ENCODE measurements at places on chromosomes 6 and 20.

DNA sequence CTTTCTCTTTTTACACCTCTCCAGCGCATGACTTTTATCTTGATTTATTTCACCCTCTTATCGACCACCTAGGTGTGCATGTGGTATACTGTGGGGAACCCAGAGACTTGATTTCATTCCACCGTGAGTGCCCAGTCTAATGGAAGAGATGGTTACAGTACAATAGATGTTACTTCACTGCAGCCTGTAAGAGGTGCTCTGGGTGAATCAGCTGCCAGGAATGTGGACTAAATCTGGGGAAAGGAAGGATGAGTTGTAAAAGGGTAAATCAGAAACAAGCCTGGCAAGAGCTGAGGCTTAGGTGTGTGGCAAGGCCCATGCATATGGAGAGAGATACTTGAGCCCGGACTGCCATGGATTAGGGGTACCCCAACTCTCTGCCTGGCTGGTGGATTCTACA is 7.4 kb downstream of the STK35 start:
- no peak for DNase-seq

DNA sequence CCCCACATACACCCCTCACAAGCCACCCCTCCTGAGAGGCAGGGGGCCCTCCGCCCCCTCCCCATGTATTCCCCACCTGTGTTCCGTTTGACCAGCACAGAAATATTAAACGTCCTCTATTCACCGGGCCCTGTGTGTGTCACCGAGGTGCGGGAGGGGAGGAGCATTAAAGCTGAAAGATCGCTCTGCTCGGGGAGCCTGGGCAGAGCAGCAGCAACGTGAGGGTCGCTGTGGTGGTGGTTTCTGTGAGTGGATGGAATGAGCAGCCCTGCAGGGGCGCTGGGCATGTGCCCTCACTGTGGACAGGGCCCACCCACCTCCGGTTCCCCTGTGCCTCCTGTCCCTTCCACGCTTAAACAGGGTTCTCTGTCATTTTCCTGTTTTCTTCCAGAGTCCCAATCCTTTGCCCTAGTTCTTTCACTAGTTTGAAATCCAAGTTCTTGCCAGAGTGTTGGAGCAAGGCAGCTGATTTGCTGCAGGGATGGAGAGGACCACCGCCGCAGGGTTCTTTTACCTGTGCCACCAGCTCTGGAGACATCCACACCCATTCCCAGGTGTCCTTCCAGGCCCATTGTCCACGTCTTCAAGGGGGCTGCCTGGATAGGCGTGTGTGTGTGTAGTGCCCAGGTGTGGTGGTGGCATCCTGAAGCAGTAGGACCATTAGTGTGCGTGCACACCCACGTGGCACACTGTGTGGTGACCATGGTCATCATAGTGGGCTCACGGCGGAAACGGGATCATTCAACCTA is 37.6 kb upstream of the MDFI start:
- DNase-seq = no peak

GRCh38 chr20:40892642-40893041 is 136.0 kb upstream of the TOP1 start:
- peak; percentile 12 for DNase-seq

DNA sequence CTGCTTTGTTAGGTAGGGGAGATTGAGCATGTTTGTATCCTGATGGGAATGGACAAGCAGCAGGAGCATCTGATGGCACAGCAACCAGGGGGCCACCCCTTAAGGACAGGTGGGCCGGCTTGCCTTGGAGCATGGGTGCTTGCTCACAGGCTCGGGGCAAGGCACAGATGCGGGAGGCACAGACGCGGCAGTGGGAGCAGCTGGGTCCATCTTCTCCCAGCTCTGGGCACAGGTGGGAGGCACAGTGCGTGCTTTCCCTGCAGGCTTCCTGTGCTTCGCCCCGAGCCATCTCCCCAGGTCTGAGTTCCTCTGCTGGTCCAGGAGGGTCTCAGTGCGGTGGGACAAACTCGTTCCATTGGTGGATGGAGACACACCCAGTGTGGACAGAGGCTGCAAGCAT is 73.6 kb upstream of the BHLHE23 start:
- DNase-seq = no peak

DNA sequence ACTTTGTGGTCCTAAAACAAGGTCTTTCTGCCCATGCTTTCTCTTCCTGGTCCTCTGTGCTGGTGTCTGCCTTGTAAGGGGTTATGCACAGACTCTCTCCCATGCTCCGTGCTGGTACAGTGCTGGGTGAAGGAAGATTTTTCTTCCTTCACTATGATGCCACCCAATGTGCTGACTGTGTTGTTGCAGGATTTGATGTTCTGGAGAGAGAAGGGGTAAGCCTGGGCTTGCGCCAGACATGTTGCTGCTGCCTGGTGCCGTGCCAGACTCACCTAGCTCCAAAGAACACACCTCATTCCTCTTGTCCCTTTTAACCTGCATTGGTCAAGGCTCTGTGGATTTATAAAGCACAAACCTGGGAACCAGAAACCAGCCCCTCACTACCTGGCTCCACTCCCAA is 28.4 kb upstream of the ARMH2 start:
- no peak for DNase-seq

DNA sequence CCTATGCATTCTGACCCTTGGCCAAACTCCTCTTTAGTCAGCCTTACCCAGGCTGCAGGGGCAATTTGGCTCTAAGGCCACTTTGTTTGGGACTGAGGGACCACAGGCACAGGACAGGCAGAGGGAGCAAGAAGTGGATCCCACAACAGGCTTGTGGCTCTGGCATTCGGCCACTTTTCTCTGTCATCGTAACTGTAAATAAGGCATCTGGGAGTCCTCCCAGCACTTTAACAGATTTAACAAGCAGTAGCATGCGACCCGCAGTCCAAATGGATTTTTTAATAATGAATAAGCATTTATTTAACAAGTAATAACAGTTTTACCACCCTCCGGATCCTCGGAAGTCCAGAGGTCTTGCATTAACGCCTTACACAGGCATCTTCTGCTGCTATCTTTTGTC is 16.1 kb upstream of the CDH22 start:
- no peak for DNase-seq

GRCh38 chr20:35661053-35661452 is 3.6 kb downstream of the CPNE1 start:
- no peak for DNase-seq

- DNase-seq = no peak
Measured at GRCh38 chr20:58129721-58130151, 98.7 kb downstream of the ANKRD60 start.

DNA sequence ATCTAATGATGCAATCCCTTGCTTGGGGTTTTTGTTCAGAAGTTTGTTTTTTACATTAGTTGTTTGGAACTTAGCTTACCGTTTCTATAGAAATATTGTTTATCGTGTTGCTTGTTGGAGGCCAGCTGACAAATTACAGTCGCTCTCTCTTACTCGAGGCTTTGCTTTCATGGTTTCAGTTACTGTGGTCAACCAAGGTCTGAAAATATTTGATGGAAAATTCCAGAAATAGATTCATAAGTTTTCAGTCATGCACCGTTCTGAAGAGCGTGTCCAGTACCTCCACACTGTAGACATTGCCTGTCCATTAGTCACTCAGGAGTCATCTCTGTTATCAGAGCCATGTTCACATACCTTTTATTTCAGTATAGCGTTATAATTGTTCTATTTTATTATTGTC is 47.9 kb downstream of the DEK start:
- DNase-seq = no peak

- DNase-seq = no peak
Measured at GRCh38 chr6:117206522-117206921, 58.8 kb upstream of the VGLL2 start.

- no peak for DNase-seq
Measured at GRCh38 chr20:35635652-35636051, 20.0 kb downstream of the SPAG4 start.

- DNase-seq = no peak
Measured at GRCh38 chr6:161493576-161494118, 219.8 kb upstream of the AGPAT4 start.

DNA sequence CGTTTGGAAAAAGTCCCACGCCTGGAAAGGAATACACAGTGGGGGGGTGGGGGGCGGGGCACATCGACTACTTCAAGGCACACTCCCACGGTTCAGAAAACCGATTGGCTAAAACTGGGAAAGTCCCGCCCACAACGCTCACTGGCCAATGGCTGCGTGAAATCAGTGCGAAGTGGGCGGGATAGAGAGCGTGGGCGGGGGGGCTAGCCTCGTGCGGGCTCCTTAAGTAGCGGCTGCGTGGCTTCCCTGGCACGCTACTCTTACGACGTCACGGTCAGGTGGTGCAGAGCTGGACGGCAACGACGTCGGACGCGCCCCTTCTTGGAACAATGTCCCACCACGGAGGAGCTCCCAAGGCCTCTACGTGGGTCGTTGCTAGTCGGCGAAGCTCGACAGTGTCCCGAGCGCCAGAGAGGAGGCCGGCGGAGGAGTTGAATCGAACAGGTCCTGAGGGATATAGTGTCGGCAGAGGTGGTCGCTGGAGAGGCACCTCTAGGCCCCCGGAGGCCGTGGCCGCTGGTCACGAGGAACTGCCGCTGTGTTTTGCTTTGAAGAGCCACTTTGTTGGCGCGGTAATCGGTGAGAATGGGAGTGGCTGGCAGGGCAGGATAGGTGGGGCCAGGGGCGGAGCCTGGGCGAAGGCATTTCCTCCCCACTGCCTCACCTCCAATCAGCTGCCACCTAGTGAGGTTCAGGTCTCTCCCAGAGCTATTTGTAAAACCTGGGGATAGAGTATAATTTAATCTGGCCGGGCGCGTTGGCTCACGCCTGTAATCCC is at the start of gene DDX43:
DDX43 (plus strand) TSS at position 252 of the 778 bp plus-strand sequence; CDS start at position 330, 78 bp downstream.
- peak; percentile 77 for DNase-seq

GRCh38 chr6:24859132-24859531 is 60.4 kb upstream of the ARMH2 start:
- no peak for DNase-seq

- no peak for DNase-seq
Measured at GRCh38 chr6:3451498-3451897, 5.4 kb downstream of the SLC22A23 start.

DNA sequence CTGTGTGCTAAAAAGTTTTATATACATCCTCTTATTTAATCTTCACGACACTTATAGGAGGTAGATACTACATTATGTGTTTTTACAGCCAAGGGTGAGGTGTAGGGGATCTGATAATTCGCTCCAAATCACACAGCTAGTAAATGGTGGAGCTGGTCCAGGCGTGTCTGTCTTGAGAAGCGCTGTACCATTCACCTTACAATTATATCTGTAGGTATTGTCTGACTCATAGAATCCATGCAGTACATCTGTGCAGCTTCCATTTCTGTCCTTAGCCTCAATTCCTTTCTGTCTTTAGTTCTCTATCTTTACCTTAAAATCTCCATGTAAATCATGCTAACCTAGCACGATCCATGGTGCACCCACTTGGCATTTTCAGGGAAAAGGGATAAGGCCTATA is 120.7 kb downstream of the CARMIL1 start:
- DNase-seq = no peak

DNA sequence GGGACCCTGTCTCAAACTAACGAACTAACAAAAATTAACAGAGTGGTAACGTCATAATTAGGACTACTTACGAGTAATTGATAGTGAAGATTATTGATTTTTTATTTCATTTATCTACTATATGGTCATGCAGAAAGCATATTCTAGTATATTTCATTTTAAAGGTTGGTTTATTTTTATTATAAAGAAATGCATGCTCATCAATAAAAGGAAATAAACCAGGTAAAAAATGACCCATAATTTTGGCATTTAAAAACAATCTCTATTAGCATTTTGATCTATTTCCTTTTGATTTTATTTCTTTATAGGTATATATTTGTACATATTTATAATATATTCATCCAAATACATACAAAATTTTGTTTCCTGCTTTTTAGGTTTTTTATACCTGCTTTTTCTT is 401.4 kb upstream of the ID4 start:
- DNase-seq = no peak

- no peak for DNase-seq
Measured at GRCh38 chr6:20028562-20028961, 183.7 kb downstream of the MBOAT1 start.

GRCh38 chr6:117266257-117267053 is 1.1 kb downstream of the VGLL2 start:
- peak; percentile 17 for DNase-seq

DNA sequence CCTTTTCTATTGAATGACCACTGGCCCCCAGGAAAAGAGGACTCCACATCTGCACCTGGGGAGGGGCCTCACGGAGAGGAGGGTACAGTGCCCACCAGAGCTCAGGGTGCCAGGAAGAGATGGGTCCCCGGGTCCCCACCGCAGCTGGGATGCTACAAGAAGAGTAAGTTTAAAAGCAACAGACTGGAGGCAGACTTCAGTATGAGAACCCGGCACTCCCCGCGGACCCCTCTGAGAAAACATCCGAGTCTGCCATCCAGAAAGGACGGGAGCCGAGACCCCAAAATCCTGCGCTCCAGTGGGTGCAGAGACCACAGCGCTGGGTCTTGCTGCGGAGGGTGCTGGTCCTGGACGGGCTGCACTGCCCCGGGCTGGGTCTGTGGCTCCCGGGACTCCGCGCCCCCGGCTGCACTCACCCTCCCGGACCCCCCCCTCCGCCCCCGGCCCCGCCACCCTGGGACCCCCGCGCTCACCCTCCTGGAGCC is 350 bp downstream of the HELZ2 start:
- DNase-seq = no peak

DNA sequence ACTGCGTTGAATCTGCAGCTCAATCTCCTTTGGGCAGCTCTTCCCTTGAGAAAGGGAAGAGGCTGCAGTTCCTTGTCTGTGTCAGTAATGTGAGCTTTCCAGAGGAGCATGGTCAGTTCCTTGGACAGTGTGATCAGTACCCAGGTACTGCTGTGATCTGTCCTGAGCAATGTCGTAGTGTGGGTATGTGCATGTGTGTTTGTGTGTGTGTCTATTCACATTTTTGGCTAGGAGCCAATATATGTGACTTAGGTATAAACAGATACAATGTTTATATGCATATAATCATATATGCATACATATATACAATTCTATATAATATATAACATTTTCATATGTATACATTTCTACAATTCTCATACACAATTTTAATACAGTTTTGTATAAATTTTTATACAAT is 85.4 kb upstream of the OLIG3 start:
- no peak for DNase-seq

- DNase-seq = peak; percentile 88
Measured at GRCh38 chr20:3218307-3218988, 9.2 kb downstream of the ITPA start.

DNA sequence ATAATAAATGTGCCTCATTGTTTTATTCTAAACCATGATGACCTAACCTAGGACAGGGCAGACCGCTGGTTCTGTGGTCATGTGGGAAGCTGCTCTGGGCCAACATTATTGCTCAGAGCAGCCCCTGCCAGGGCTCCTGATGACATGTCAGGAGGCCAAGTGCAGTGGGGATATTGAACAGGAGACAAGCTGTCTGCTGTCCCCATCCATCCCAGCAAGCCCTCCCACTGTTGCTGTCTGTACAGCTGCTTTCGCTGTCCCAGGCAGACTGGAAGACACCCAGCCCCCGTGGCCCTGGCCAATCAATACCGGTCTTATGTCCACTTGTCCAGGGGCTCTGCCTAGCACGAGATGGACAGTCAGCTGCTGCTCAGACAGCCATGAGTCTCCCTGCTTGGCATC is 43.2 kb upstream of the FNDC1 start:
- no peak for DNase-seq

GRCh38 chr6:144215402-144215931 is 65.2 kb downstream of the STX11 start:
- DNase-seq = no peak

Data from GM23338 (cell line).